ENCODE measurements at places on chromosomes 4 and X. TPM values are rescaled to one million over a fixed set of nuclear protein-coding genes. Genes with fewer than 3 reads are reported as not detected.

GRCh38 chrX:132940727-132941327, 17.6 kb downstream of the HS6ST2 start:
- no peak for DNase-seq

DNA sequence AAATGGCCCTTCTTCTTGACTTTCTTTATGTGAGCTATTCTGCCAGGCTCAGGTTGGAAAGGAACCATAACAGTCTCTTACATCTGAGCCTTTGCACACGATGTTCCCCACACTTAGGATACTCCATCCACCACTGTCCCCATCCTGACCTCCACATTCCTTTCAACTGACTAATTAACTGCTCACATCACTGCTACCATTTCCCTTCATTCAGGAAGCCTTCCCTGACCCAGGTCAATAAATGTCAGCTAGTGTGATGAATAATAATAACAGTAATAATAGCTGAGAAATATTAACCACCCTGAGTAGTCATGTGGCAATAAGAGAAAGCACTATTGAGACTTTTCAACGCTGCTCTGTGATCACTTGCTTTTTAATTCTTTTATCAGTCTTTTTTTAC, 291.7 kb downstream of the KCNIP4 start:
- no peak for DNase-seq

DNA sequence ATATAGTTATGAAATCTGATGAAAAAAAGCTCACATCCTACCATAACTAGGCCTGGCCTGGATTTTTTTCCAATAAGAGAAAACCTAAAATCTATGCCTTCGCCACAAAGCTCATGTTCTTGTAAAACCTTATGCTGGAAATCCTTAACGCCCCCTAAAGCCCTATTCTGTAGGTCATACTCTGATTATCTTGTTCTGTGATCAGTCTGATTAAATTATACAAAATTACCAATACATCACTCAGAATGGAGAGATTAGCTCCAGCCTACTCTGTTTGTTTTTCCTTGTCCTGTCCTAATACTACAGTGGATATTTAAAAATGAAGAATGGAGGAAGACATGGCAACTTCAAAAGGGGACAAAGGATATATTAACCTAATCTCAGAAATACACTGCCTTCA, 7.2 kb downstream of the ZNF827 start:
- no peak for DNase-seq

- no peak for DNase-seq
These were observed 8.0 kb upstream of the CPEB2 start for GRCh38 chr4:14994242-14994641.

- DNase-seq = no peak
These were observed 23.5 kb downstream of the FMR1 start for GRCh38 chrX:147935156-147935758.

GATA1 gene
- total RNA-seq = not detected

PAK3 gene
- 0.44 TPM for total RNA-seq

GRCh38 chr4:75683482-75684155, 10.4 kb upstream of the G3BP2 start:
- no peak for DNase-seq

KLF3 gene
- total RNA-seq = 37.8 TPM

MTM1 gene
- 34.5 TPM for total RNA-seq

DNA sequence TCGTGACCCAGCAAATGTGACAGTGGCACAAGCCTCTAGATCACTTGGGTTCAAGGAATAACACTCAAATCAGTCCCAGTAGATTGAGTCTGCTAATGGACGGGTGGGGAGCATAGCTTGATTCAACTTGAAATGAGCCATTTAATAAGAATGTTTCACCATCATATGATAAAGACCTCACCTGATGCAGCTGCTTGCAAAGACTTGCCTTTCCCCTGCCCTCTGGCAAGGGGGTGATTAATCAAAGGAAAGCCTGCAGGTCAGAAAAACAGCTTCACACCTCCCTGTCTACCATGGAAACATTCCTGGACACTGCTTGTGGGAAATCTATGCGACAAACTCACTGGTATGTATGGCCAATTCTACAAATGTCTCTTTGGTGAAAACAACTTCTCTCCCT, 54.5 kb downstream of the CD99L2 start:
- DNase-seq = no peak

FAAH2 gene
- total RNA-seq = 3.0 TPM

DNA sequence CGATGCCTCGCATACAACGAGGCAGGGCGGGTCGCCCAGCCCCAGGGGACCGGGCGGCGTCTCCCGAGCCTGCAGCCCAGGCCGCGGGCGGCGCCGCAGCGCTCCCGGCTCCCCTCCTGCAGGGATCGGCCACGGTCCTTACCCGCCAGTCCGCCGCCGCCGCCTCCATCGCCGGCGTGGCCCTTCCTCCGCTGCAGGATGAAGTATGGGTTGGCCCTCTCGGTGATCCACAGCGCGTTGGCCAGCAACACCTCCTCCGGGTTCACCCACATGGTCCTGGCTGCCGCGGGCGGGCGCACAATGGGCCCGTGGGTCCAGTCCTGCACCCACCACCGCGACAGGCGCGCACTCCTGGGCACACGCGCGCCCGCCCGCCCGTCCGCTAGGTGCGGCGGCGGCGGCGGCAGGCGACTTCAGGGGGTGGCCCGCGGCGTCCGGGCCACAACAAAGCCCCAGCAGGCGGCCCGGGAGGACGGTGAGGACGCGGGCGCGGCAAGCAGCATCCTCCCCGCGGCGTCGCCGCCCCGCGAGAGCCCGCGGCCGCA, 339 bp downstream of the TBC1D9 start:
- peak; percentile 49 for DNase-seq

- DNase-seq = peak; percentile 39
These were observed at the start of gene KLHL13 for GRCh38 chrX:118116713-118117550. Gene KLHL13 (minus strand): TSS chrX:118116810. CDS start chrX:118028473, 88,337 bp downstream.

GRCh38 chrX:56226980-56227379, 5.2 kb upstream of the KLF8 start:
- DNase-seq = no peak

- no peak for DNase-seq
These were observed 10.9 kb upstream of the PCDH18 start for GRCh38 chr4:137543198-137543597.

- no peak for DNase-seq
These were observed 63.4 kb downstream of the PSAPL1 start for GRCh38 chr4:7371210-7371941.

DNA sequence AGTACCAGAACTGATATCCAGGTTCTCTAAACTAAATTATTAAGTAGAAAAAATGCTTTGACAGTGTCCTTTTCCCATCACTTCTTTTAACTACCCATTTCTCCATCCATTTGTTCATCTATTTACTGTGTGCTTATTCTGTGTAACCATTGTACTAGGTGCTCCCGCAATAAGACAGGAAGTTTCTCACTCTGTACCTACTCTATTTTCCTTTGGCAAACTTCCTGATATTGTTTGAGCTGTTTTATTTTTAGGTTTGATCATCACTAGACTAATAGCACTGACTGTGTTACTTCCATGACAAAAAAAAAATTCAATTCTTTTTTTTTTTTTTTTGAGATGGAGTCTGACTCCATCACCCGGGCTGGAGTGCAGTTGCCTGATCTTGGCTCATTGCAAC, 102.5 kb upstream of the CASK start:
- DNase-seq = no peak

DNA sequence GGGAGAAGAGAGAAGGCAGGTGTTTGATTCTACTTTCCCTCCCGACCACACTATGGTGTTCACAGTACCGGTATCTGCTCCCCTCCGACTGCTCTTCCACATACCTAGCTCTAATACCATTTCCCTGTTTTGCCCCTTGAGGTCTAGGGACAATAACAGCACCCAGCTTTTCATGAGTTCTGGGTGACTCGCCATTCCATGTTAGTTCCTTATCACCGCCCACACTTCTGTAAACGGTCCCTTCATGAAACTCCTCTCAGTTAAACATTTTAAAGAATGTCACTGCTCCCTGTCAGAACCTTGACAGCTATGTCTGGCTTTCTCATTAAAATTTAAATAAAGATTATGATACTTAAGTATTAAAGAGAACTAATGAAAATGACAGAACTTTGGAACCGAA, 136.7 kb downstream of the ADAMTS3 start:
- DNase-seq = no peak

SSX3 gene
- not detected for total RNA-seq

GRCh38 chr4:13108096-13108495, 376.0 kb downstream of the RAB28 start:
- DNase-seq = no peak

SASH3 gene
- total RNA-seq = 241 TPM

DNA sequence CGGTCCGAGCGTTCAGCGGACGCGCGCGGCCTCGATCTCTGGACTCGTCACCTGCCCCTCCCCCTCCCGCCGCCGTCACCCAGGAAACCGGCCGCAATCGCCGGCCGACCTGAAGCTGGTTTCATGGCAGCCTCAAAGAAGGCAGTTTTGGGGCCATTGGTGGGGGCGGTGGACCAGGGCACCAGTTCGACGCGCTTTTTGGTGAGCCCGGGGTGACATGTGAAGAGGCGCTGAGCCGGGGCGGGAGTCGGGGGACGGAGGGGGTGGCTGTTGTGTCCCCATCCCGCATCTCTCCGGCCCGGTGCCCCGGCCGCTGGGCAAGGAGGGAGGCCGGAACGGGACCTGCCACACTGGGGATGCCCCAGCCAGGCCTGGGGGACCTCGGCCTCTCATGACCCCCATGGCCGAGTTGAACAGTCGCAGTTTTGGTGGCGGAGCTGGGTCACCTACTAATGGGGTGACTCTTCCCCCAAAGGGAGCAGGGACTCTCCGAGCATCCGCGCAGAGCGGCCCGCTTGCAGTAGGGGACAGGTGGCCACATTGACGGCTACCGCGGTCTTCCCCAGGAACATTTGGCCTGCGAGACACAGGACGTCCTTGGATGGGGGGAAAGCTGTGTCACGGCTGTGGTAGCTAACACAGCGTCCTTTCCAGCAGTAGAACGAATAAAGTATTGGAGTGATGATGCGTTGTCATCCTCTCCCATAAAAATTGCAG, at the start of gene GK:
GK (plus strand) TSS at position 9 of the 717 bp plus-strand sequence; CDS start at position 124, 115 bp downstream.
- no peak for DNase-seq

- DNase-seq = no peak
These were observed 27.3 kb downstream of the INTS6L start for GRCh38 chrX:135547767-135548166.

DNA sequence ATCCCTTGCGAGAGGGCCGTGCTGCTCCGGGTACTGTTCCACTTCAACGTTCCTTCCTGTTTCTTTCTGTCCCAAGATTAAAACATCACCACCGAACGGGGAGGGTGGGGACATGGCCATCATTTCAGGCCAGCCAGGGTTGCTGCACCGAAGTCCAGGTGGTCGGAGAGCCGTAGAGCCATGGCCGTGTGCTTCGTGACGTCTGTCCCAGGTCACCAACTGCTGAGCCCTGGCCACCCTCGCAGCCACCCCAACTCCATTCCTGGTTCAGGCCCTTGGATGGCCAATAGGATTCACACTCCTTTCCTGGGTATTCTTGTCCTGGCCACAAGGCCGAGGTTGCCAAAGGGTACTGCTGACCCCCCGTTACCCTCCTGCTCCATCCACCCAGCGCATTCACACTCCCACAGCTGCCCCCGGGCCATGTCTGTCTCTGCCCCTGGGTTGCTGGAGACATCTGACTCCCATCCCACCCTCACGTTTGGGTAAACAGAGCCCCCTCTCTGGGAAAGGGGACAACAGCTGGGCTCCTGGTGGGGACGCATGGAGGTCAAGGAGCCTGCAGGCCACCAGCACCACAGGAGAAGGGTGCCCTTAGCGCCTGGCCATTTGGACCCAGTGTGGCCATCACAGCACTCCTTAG, 103.2 kb downstream of the HMX1 start:
- DNase-seq = no peak

GPC4 gene
- total RNA-seq = not detected

DNA sequence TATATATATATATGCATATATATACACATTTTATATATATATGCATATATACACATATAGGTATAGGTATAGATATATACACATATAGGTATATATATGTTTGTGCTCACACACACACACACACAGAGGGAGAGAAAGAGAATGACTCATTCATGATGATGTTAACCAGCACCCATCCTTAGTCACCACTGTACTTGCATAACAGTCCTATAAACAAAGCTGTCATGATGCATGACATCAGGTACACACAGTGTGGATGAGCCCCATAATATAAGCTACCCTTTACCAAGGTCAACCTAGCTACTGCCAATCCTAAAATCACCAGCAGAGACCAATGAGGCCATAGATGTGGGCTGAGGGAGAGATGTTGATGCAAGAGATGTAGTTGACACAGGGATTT, 1408.0 kb downstream of the RAPGEF2 start:
- DNase-seq = no peak

- DNase-seq = no peak
These were observed 31.1 kb downstream of the BCOR start for GRCh38 chrX:40066700-40067099.

DNA sequence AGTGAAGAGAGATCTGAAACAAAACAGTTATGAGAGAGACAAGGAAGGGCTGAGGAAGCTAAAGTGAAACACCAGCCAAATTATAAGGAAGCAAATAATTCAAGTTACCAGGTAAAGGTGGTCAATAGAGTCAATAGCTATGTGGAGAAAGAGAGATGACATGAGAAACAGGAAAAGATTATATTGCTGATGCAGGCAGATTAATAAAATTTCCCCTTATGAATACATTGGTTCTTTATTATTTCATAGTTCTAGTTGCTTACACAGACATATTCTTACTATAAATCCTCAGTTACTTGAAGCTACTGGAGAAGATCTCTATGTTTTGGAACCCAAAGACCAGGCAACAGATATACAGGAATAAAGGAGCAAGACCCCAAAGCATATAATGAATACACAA, 273.7 kb upstream of the CTSO start:
- no peak for DNase-seq

GRCh38 chr4:37795581-37796195, 30.8 kb upstream of the PGM2 start:
- DNase-seq = no peak

GRCh38 chr4:148057516-148057915, 325.6 kb downstream of the ARHGAP10 start:
- DNase-seq = no peak

DNA sequence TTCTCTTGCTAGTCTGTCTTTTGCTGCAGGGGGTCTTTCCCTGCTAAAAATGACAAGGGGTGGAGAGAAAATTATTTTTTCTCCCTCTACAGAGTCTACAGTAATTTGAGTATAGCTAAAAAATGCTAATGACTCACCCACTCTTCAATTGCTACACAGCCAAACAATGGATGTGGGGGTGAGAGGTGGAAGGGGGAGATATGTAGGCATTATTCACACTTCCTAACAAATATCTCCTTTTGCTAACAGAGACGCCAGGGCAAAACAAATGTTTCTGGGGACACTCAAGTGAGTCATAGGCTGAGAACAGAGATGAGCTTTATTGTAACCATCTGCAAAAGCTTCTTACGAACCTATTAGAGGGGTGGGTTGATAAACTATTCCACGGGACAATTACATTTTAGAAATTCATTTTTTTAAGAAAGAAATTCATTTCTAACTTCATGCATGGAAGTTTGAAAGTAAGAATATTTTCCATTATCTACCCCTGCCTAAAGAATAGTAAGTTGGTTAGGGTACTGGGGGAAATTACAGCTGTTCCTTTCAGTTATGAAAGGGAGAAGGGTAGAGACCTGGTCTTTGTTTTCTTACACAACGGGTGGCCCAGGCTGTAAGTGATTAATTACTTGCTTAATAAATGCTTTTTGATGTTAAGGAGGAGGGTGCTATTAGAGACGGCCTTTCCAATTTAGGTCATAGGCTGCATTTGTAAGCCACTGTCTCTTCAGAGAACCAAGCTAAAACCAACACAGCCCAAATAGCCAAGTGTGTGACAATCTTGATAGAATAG, 12.8 kb downstream of the SCD5 start:
- DNase-seq = no peak

- DNase-seq = no peak
These were observed 53.2 kb downstream of the MXRA5 start for GRCh38 chrX:3293251-3293650.

- no peak for DNase-seq
These were observed 7.9 kb downstream of the TADA2B start for GRCh38 chr4:7051144-7051495.

ASMT gene
- total RNA-seq = not detected

All from activated naive CD8-positive, alpha-beta T cell treated with anti-CD3 and anti-CD28 coated beads, Interleukin-2, amount 10 ng/mL, durations not matched to agents 7 days and 5 days (primary cell).